ENCODE measurements at places on chromosomes 7 and 10.

- no peak for DNase-seq
Observed at GRCh38 chr7:153389261-153389660, 629.7 kb downstream of the ACTR3B start.

GRCh38 chr10:80453056-80453841, 861 bp upstream of the TSPAN14 start:
- DNase-seq, result no peak

DNA sequence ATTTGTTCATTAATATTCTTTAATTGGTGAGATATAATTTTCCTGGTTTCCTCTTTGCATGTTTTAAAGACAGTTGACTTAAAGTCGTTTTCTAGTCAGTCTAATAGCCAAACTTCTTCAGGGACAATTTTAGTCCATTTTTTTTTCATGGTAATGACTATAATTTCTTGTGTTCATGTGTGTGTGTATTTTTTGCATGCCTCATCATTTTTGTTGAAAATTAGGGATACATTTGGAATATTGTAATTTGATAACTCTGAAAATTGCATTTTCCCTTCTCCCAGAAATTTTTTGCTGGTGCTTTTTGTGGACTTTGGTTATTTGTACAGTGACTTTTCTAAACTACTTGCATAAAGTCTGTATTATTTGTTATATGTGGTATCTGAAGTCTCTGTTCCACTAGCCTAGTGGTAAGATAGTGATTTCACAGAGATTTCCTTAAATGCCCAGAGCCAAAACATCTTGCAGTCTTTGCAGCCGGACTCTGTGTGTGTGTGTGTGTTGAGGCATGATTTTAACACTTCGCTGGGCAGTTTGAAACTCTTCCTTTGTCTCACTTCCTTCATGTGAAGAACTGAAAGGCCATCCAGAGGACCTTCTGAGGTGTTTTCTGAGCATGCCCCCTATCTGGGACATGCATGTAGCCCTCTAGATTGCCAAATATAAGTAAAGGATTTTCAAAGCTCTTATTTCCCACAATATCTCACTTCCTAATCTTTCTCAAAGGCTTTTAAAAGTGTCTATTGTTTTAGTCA, 40.9 kb upstream of the ZNF365 start:
- DNase-seq, result no peak

DNA sequence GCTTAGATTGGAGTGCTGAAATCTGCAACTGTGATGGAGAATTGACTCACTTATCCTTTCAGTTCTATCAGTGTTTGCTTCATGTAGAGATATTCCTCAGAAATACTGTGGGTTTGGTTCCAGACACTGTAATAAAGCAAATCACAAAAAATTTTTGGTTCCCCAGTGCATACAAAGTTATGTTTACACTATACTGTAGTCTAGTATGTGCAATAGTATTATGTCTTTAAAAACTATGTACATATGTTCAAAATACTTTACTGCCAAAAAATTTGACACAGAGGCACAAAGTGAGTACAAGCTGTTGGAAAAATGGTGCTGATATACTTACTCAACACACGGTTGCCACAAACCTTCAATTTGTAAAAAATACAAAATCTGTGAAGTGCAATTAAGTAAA, 112.5 kb downstream of the EPC1 start:
- no peak for DNase-seq

- DNase-seq, result no peak
Observed at GRCh38 chr7:466465-467191, 53.0 kb downstream of the PDGFA start.

- DNase-seq, result no peak
Observed at GRCh38 chr10:127983344-127984100, 76.6 kb downstream of the PTPRE start.

- no peak for DNase-seq
Observed at GRCh38 chr7:128020159-128020558, 11.1 kb downstream of the LRRC4 start.

DNA sequence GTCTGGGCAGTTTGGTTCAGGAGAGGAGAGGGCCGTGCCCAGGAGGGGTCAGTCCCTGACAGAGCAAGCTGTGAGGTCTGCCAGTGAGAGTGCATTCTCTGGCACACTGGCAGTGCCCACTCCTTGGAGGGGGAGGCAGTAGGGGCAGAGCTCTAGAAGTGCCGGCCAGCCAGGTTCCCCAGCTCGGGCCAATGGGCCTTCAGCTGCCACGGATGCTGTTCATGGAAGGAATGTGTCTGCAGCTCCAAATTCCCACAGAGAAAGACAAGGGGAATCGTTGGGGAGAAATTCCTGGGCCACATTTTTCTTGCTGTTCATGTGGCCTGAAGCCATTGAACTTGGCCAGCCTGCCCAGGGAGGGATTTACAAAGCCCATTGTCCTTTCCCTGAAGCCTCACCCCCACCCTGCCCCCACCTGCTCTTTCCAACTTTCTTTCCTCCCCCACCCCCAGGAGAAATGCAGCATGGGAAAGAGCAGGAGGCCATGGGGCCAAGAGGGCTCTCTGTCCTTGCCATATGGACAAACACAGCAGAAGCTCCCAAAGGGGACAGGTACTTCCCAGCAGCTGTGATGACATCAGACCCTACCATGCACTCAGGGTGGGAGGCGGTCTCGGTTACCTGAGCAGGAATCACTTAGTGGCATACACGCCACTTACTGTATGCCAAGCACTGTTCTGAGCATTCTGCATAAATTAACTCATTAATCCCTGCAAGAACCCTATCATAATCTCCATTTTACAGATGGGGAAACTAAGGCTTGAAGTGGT, 70.7 kb downstream of the ARHGAP22 start:
- no peak for DNase-seq

- DNase-seq, result no peak
Observed at GRCh38 chr10:12405342-12406320, 56.3 kb downstream of the CAMK1D start.

DNA sequence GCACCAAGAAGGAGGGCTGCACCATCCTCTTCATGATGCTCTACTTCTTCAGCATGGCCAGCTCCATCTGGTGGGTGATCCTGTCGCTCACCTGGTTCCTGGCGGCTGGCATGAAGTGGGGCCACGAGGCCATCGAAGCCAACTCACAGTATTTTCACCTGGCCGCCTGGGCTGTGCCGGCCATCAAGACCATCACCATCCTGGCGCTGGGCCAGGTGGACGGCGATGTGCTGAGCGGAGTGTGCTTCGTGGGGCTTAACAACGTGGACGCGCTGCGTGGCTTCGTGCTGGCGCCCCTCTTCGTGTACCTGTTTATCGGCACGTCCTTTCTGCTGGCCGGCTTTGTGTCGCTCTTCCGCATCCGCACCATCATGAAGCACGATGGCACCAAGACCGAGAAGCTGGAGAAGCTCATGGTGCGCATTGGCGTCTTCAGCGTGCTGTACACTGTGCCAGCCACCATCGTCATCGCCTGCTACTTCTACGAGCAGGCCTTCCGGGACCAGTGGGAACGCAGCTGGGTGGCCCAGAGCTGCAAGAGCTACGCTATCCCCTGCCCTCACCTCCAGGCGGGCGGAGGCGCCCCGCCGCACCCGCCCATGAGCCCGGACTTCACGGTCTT, 1.9 kb downstream of the FZD1 start:
- DNase-seq, result no peak

- DNase-seq, result no peak
Observed at GRCh38 chr7:13293264-13294002, 606.0 kb downstream of the ARL4A start.

GRCh38 chr7:155218276-155219153, 79.2 kb upstream of the INSIG1 start:
- no peak for DNase-seq

DNA sequence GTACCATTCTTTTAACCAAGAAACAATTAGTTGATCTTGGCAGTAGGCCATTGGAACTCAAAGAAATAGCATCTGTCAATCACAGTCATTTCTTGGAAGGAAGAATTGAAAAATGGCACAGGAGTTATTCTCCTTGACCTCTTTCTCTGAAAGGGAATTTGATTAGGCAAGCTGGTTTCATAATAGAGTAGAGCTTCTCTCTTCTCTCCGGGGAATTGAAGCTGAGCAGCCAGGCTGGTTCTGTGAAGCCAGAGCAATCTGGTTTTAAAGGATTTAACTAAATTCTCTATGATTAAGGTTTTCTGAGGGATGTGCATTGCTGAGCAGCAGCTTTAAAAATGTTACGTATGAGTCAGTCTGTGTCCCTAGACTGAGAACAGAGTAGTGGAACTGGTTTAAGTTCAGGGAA, 70.2 kb downstream of the AHCYL2 start:
- no peak for DNase-seq

DNA sequence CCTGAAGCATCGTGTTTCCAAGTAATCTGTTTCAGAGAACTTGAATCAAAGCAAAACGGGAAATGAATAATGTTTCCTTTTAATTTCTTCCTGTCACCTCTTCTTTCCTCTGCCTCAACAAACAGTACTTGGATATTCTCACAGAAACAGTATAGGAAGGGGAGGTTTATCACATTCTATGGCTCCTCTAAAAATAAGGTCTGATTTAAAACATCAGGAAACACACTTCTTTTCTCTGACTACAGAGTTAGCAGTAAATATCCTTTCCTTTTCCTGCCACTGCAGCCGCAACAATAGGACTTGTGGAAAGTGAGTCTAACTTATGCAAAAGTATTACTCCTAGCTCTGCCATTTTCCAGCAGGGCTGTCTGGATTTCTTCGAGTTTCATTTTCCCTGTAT, 62.3 kb downstream of the CH25H start:
- DNase-seq, result no peak

Data from activated CD4-positive, alpha-beta T cell treated with anti-CD3 and anti-CD28 coated beads for 4 hours (primary cell).